Suppressor macrophage treated with lipopolysaccharide for 1 hour (primary cell): ENCODE measurements at places on chromosomes 3 and 15.

GRCh38 chr3:133408366-133408765, 8.5 kb downstream of the BFSP2 start:
- DNase-seq: no peak

DNA sequence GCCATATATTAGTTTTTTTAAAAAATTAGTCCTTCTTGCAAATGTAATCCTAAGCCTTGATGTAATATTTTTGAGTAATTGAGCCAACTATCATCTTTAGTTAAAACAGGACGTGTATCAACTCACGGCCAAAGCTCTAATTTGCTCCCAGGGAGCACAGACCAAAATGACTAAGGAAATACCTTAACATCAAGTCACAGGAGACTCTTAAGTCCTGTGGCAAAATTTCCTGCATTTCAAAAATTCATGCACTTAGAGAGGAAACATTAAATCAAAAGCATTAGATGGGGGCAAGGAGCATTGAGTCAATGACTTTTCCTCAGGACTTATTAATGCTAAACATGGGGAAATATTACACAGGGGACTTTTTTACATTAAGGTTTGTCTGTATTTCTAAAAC, 276.0 kb downstream of the MFSD1 start:
- DNase-seq: no peak

GRCh38 chr3:135853981-135854380, 111.5 kb upstream of the PPP2R3A start:
- DNase-seq: no peak

DNA sequence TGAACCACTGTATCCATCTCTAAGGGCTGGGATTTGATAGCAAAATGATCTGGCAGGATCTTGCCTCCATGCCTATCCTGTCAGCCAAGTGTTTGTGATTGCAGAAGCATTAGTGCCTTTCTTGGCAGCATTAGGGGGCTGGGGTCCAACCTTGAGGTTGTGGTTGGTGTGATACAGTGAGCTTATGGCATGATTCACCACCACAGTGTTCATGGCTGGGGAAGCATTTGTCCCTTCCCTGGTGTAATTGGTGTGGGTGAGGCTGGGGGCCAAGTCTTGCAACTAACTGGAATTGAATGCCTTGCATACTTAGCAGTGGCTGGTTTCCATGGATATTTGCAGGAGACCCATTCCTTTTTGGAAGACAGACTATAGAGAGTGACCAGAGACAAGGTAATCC, 271.0 kb upstream of the TBL1XR1 start:
- no peak for DNase-seq

- no peak for DNase-seq
These were observed 208.1 kb upstream of the UMPS start for GRCh38 chr3:124522082-124522625.

GRCh38 chr15:79193103-79193502, 89.4 kb upstream of the ANKRD34C start:
- DNase-seq: no peak
